ENCODE measurements at places on chromosomes 2 and 18.

DNA sequence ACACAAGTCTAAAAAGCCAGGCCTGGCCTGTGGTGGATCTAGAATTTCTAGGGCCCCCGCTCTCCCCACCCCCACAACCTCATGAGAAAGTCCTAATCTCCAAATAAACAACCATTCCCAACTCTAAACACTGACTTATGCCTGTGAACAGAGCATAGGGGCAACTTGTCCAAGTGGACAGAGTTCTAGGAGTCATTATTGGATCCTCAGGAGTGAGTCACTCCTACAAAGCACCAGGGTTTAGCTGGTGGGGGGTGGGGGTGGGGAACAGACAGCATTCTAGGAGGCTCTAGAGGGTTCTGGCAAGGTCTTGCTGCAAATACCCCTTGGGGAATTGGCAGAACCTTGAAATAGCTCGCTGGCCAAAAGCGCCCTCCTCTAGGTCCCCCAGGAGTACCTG is 83.3 kb downstream of the ZCCHC2 start:
- DNase-seq, result no peak

DNA sequence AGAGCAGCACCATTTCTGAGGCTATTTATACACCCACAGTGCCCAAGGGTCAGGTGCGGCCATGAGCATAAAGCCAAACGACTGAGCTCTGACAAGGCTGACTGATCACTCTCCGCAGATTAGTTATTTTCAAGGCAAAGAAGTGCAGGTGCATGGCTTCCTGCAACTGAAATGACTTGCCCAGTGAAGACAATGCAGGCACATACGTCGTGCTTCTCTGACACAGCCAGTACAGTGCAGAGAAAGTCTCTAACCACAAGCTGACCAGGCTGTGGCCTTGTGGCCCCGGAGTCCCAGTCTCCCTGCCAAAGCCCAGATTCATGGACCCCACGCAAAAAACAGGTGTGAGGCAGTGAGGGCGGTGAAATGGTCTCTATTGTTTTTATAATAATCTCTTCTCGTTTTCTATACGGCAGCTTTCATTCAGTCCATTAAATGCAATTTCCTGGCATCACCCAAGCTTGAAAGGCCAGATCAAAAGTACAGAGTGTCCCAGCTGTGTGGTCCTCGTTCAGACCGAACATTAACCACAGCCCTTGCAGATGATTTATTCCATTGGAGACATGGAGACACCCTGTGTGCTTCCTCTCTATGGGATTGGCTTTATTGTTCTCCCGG is 447.0 kb upstream of the ID2 start:
- no peak for DNase-seq

- DNase-seq, result peak; percentile 54
Observed at GRCh38 chr18:37270038-37270665, 295.4 kb downstream of the CELF4 start.

GRCh38 chr2:88967844-88968243 is 276.4 kb downstream of the RPIA start:
- DNase-seq, result no peak

DNA sequence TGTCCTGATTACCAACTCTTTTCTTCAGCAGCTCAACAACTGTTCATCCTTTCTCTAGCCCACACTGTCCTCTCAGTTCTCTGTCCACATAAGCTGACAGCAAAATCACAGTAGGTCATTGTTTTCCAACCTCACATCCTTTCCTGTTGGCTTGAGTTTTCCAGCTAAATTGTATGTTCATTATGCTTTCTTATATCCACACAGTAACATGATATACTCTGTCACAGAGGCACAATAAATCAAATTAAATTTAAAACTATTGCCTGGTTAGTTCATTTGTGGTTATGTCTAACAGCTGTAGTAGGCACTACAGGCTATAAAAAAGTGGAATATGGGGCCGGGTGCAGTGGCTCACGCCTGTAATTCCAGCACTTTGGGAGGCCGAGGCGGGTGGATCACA is 179.9 kb downstream of the ETAA1 start:
- no peak for DNase-seq

GRCh38 chr2:219060821-219061791 is at the start of gene IHH:
TSS of gene IHH (minus strand) at chr2:219060921. CDS start at chr2:219060467, 454 bp downstream.
- no peak for DNase-seq

DNA sequence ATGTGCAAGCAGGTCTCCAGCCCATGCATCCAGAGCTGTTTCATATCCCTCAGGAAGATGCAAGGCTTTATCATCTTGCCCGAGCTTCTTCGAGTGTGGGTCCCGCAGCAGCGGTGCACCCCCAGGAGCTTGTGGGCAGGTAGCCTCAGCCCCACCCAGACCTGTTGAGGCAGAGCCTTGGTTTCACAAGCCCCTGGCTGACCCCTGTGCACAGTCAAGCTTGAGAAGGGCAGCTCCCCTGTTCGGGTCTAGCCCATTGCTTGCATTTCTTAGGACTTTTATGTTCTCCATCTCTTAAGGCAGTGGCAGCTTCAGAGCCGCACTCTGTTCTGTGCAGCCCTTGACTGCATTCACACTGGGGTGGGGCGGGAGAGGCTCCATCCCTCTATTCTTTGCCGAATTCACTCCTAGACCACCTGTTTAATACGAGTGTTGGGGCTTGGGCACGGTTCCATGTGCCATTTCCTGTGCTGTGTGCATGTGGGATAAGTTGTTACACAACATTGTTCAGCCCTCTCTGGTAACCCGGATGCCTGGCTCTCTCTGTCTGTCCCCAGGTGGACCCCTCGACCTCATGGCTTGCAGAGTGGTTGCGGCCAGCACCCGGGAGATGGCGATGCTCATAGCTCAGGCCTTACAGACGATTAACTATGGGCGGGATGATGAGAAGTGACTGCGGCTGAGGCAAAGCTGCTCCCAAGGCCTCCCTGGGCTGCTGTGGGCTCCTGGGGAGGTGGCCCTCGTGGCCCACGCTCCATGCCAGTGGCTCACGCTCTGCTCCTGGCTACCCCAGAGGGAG is 48.7 kb downstream of the IMPA2 start:
- no peak for DNase-seq

Data from Kasumi-1 (cell line).